NCI-H1105 (cell line): ENCODE measurements at places on chromosomes 2 and 18.

DNA sequence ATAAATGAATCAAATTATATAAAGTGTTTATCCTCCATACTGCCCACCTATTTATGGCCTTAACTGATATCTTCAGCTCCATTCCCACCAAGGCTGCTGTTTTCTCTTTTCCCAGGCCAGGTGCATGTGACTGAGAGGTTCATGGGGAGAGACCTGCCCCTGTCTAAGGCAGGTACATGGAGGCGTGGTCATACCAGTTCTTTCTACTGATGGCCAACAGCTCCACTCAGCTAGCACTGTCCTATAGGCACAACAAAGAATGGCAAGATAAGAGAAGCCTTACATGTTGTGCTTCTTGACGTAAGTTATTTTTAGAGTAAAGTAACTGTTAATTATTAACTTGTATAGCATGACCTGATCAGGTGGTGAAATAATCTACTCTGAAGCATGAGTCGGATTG, 16.8 kb downstream of the AKAIN1 start:
- DNase-seq: no peak

DNA sequence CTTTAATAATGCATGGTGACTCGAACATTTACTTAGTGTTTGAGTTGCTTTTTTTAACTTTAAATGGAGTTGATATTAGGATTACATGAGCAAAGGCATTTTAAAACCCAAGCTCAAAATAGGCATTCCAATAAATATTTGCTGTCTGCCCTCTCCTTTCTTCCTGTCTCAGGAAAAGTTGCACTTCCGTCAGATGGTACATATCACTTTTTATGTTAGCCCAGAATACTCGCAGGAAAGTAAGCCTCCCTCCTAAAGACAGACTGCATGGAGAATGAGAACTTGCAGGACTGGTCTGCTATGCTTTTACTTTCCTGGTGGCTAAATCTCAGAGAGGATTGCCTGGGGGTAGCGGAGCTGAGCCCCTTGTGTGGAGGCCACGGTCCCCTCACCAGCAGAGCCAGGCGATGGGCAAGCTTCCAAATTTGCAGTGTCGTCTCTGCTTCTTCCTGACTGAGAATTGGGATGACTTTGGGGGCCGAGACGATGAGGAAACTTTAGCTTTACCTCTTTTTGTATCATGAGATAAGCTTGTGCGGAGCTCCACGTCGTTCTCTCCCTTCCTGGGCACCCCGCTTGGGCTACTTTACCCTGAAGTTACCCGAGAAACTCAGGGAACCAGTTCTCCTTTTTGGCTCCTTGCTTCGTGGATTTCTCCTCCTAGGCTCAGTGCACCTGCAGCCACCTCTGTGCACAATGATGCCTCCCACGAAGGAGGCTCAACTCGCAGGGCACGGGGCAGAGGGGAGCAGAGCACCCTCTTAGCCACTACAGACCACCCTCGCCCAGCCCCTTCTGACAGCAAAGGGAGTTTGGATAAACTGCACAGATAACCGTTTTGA, 223.3 kb downstream of the SH3RF3 start:
- no peak for DNase-seq

GRCh38 chr18:78673516-78674321, 305.9 kb upstream of the SALL3 start:
- DNase-seq: no peak

GRCh38 chr2:120743657-120744056, 8.0 kb downstream of the GLI2 start:
- DNase-seq: no peak

DNA sequence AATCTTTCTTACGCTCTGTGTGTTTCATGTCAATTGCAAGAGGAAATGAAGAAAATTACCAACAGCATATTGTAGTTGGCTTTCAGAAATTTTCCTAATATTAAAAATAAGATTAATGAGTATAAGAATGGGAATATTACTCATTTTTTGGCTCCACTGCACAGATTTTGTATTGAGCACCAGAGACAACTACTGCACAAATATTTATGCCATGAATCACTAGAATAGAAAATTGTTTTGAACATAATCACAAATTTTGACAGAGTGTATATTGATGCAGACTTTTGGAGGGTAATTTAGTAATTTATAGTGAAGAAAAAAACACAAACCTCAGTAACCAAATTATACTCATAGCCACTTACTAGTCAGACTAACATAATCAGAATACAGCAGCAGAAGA, 118.3 kb downstream of the DOK6 start:
- no peak for DNase-seq

DNA sequence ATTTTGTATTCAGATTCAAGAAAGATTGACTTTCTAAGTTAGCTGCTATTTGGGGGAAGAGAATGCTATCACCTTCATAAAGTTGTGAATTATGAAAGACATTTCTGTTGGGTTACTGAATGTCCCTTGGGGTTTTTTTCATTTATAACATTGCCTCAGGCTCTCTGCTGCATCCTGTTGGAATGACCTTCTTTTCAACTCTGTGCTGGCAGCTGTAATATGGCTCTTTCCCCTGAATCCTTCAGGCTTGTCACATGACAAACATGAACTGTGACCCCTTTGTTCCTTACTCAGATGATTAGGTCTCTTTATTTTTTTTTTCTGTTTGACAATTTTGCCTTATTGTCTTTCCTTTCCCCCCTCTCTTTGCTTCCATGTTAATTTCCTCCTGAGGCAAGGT, 159.8 kb downstream of the TAF4B start:
- DNase-seq: no peak

- no peak for DNase-seq
These were observed 127.9 kb upstream of the LGALSL start for GRCh38 chr2:64325852-64326577.

DNA sequence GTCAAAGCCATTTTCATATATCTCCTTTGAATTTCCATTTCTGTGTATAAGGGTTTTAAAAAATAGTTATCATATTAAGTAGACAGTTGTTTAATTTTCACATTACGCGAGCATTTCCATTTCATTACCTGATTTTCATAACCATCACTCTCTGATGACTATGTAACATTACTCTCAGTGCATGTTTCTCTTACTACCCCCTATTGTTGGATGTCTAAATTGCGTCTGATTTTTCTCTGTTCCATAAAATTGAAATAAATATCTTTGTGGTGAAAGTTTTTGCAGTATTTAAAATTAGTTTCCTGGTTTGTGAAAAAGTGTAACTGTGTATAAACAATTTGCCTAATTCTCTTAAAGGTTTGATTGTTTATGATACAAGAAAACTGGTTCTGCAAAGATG, 123.8 kb downstream of the MYO1B start:
- DNase-seq: no peak

DNA sequence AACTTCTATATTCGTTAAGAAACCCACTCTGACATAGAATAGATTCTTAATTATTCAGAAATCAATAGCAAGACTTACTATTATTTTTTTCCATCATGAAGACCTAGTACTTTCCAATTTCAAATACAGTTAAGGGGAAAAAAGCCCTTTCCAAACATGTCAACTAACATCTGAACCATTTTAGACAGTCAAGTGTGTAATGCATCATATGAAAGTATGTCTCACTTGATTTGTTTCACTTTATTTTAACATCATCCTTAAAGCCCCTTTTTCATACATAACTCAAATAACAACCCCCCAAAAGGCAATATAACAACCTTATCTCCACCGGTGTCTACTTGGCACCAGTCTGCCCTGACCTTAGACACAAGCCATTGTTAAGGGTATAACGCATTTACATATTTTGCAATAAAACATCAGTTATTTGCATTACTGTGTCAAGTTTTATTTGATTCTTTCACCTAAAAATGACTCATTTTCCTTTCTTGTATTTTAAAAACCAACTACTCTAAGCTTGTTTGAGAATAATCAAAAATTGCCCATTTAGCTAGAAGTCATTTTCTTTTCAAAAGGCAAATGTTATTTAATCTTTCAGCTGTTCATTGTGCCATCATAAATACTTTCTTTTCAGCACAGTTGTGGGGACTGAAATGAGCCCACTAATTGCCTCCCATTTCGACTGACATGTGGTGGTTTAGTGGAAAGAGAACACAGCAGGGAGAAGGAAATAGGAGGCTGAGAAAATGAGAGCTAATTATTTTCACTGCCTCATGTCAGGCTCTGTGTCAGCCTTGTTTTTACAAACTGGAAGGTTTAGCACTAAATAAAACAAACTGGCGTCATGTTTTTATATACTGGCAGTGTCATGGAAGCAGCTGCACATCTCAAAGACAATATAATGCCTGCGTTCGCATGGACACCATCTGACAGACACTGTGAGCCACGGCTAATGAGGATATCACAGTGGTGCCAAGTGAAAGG, 104.7 kb upstream of the CDCA7 start:
- DNase-seq: peak; percentile 98

GRCh38 chr2:88144914-88145497, 17.1 kb upstream of the FABP1 start:
- no peak for DNase-seq

GRCh38 chr2:122960759-122961641, 1064.1 kb upstream of the CNTNAP5 start:
- peak; percentile 71 for DNase-seq

DNA sequence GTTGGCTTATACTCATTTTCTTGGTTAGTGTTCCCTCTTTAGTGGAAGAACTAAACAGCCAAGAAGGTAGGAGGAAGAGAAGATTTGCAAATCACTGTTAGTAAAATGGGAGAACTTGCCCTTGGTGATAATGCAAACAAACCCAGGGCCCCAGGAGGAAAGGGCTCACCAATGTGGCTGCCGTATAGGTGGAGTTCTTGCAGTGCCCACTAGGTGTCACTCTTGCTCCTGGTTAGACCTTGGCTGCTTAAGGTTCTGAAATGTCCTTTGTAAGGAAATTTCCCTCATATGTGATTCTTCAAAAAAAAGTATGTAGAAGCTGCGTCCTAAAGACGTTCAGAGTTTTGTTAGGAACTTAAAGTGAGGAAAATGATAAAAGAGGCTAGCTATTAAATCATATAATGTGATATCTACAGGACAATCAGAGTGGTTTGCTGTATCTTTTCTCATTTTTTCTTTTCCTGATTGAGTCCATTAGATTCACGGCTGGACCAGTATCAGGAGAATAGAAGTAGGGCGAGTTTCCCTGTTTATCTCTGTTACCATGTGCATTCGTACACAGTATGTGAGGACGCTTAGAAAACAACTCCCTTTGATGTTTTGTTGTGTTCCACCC, 48.6 kb downstream of the RPIA start:
- peak; percentile 18 for DNase-seq
